Activated CD4-positive, alpha-beta T cell treated with anti-CD3 and anti-CD28 coated beads for 36 hours (primary cell): ENCODE measurements at places on chromosomes 3 and 15. TPM values are rescaled to one million over a fixed set of nuclear protein-coding genes. Genes with fewer than 3 reads are reported as not detected.

GRCh38 chr3:141415953-141416352, 47.6 kb downstream of the ZBTB38 start:
- no peak for DNase-seq
- H3K36me3 ChIP-seq, result peaks cover 43% of the 10 kb centered on the region
- no peaks in the 10 kb centered on the region for H3K27me3 ChIP-seq

DNA sequence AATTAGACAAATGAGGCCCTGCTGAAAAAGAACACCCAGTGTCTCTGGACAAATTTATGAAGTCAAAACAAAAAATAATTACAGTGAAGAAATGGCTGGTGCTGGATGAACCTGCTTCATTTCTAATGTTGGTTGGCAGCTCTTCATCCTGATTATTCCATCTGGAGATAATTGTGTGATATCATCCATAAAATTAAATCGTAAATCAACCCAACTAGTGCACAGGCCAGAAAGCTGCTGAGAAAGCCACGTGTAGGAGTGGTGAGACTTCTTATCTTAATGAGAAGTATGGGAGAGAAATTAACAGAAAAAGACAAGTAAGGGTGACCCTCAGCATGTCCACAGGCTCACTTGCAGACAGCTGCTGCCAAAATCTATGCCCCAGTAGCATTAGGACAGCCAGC, 465.2 kb upstream of the TGFBR2 start:
- no peaks in the 10 kb centered on the region for H3K27me3 ChIP-seq
- no peak for DNase-seq
- H3K4me3 ChIP-seq, result no peak overlapping the region
- no peaks in the 10 kb centered on the region for H3K36me3 ChIP-seq
- H3K4me1 ChIP-seq, result no peaks in the 10 kb centered on the region

DNA sequence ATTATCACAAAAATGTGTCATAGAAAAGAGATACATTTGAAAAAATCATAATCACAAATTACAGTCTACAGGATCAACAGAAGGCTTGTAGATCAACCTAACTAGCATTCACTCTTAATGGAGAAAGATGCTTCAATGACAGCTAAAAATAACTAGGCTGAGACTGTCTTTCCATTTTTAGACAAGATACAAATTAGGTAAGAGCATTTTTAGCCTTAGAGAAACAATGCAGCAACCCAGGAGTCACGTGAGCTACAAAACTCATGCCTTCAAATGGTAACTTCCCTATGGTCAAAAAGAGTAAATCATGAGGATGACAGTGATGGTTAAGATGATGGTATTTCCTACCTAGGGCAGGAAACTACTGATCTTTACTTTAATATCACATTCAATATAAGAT, 415.4 kb downstream of the MAGI1 start:
- no peak for DNase-seq
- no peaks in the 10 kb centered on the region for H3K27me3 ChIP-seq
- no peaks in the 10 kb centered on the region for H3K36me3 ChIP-seq
- H3K27ac ChIP-seq, result no peak overlapping the region
- H3K4me3 ChIP-seq, result no peak overlapping the region

DNA sequence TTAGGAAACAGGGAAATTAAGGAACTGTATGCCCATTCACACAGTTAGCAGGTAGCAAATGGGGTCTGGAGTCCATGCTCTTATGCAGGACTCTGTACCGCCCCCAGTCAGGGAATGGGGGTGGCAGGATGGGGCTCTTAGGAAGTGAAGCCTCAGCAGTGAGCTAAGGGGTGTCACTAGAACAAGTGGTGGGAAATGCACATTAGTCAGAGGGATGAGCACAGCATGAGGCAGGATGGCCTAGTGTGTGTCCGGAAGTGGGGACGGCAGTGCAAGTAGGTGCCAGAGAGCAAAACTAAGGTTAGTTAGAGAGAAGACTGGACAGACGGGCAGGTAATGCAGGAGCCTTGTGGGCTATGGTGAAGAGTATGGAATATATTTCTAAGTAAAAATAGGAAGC, 60.7 kb downstream of the ST3GAL6 start:
- no peak for DNase-seq
- H3K27ac ChIP-seq, result no peak overlapping the region
- no peak overlapping the region for H3K4me3 ChIP-seq
- H3K36me3 ChIP-seq, result no peaks in the 10 kb centered on the region

DNA sequence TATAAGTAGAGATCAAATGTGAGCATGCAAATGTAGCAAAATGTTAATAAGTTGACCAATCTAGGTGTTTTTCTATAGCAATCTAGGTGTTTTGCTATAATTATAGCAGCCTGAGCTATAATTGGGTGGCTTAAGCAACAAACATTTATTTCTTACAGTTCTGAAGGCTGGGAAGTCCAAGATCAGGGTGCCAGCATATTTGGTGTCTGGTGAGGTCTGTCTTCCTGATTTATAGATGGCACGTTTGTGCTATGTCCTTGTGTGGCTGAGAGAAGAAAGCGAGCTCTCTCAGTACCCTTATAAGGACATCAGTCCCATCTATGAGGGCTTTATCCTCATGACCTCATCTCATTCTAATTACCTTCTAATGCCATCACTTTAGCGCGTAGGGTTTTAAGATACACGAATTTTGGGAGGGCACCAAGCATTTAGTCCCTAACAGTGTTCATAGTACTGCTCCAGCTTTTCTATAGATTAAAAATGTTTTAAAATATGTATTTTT, 171.1 kb downstream of the GHSR start:
- no peak overlapping the region for H3K4me3 ChIP-seq
- H3K36me3 ChIP-seq, result no peaks in the 10 kb centered on the region
- H3K27me3 ChIP-seq, result no peaks in the 10 kb centered on the region
- no peaks in the 10 kb centered on the region for H3K4me1 ChIP-seq
- H3K27ac ChIP-seq, result no peak overlapping the region

DNA sequence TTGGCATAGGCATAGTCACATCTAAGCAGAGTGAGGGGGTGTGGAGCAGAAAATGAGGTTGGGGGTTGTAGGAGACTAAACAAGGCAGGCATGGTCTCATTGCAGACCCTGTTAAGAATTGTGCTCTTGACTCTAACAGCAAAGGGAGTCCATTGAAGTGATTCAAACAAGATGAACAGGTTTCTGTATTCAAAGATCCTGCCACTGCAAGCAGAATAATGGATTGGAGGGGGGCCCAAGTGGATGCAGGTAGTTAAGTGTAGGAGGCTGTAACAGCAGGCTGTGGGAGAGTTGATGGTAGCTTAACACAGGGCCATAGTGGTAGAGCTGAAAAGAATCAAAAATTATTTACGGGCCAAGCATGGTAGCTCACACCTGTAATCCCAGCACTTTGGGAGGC, 34.4 kb downstream of the CASR start:
- H3K36me3 ChIP-seq, result no peaks in the 10 kb centered on the region
- H3K27me3 ChIP-seq, result peaks cover 27% of the 10 kb centered on the region
- no peak overlapping the region for H3K27ac ChIP-seq
- H3K4me1 ChIP-seq, result no peaks in the 10 kb centered on the region

DNA sequence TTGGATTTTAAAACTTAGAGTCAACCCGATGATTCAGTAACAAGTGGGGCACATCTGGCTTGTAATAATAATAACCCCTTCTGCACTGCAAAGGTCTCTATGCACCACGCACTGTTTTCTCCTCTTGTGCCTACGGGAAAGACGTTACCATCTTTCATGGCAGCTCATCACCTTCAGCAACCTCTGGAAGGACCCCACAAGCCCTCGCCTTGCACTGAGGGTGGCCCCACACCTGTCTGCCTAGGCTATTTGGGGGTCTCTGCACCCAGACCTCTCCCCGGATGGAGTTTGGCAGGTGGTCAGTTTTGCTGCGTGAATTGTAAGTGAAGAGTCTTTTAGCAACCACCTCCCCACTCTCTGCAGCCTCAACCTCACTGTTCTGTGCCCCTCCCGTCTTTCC, 138.6 kb upstream of the MEF2A start:
- peaks cover 50% of the 10 kb centered on the region for H3K4me1 ChIP-seq
- H3K27ac ChIP-seq, result no peak overlapping the region
- DNase-seq, result no peak
- H3K27me3 ChIP-seq, result peaks cover 2% of the 10 kb centered on the region

DNA sequence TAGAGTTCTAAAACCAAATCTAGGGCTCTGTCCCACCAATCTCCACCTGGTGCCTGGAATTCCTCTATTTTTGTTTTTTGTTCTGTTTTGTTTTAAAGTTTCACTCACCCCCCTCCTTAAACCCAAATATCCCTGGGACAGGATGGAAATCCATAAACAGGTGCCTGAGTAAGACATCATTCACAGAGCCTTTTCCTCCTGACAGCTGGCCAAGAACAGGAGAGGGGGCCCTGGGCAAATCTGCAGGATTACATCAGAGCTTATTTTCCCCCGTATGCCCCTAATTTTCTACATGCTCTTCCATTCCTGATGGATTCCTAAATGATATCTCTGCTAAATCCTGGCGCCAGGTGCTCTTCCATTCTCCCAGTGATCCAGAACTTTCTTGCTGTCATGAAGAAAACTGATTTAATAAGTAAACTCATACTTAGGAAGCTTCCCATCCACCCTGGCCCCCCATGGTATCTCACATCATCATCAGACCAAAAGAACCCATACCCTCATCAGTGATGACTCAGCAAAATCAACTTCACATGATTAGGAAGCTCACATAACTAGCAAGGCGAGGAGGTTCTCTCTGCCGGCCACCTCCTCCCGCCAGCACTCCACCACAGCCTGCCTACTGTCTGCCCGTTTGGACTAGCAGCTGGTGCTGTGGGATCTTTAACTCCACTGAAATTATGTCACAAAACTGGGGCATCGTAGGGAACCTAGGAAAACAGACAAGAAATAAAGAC, 61.0 kb downstream of the LIPC start:
- peaks cover 2% of the 10 kb centered on the region for H3K36me3 ChIP-seq
- no peak for DNase-seq
- peaks cover 14% of the 10 kb centered on the region for H3K4me1 ChIP-seq
- H3K4me3 ChIP-seq, result no peak overlapping the region
- H3K27ac ChIP-seq, result peak overlapping the region; percentile 17

DNA sequence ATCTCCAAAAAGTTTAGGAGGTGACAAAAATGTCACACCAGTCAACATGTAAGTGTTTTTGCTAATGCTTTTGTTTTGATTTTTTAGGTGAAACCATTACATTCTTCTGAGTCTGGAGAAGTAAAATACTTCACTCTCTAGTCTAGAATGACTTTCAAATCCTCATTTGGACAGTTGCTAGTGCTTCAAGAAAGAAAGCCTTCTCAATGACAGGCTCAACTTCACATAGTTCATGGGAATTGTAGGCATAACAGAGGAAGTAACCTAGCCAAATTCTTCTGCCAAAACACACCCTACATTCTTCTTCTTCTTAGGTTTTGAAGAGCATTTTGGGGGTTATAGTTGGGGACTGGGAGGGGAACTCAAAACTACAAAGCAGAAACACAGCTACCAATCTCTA, 29.4 kb upstream of the HEG1 start:
- no peaks in the 10 kb centered on the region for H3K27me3 ChIP-seq
- H3K4me1 ChIP-seq, result no peaks in the 10 kb centered on the region
- DNase-seq, result no peak
- no peak overlapping the region for H3K4me3 ChIP-seq
- no peak overlapping the region for H3K27ac ChIP-seq
- H3K36me3 ChIP-seq, result no peaks in the 10 kb centered on the region

GRCh38 chr3:170760174-170760526, 109.8 kb downstream of the RPL22L1 start:
- H3K27ac ChIP-seq, result no peak overlapping the region
- peaks cover 2% of the 10 kb centered on the region for H3K27me3 ChIP-seq
- no peaks in the 10 kb centered on the region for H3K4me1 ChIP-seq
- H3K4me3 ChIP-seq, result no peak overlapping the region
- H3K36me3 ChIP-seq, result no peaks in the 10 kb centered on the region

- H3K36me3 ChIP-seq, result no peaks in the 10 kb centered on the region
- H3K4me1 ChIP-seq, result no peaks in the 10 kb centered on the region
- no peak overlapping the region for H3K4me3 ChIP-seq
- DNase-seq, result peak; percentile 7
Observed at GRCh38 chr3:146065573-146066006, 95.4 kb downstream of the PLOD2 start.

DNA sequence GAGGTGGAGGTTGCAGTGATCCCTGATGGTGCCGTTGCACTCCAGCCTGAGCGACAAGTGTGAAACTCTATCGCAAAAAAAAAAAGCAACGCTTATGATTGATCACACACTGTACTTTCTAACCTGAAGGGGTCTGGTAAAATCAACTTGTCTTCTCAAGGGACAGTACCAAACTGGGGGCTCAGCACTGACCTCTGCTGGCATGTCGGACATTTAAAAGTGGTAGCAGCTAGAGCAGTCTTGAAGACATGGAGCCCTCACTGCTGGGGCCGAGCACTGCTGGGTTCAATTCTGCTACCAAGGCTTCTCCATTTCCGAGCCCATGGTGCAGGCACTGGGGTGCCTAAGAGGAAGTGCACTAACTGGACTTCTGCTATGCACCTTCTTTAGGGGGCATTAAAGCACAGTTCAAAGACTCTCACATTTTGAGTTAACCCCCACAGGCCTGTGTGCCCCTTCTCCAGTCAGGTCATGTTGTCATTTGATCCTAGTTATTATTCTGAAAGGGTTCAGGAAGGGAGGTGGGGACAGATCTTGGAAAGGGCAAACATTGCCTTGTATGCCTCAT, 26.4 kb upstream of the LAMP3 start:
- no peaks in the 10 kb centered on the region for H3K27me3 ChIP-seq
- peaks cover 20% of the 10 kb centered on the region for H3K4me1 ChIP-seq
- H3K4me3 ChIP-seq, result no peak overlapping the region
- no peaks in the 10 kb centered on the region for H3K36me3 ChIP-seq
- DNase-seq, result peak; percentile 56

GRCh38 chr3:18247139-18247695, 177.9 kb downstream of the SATB1 start:
- H3K4me3 ChIP-seq, result no peak overlapping the region
- no peak for DNase-seq
- no peak overlapping the region for H3K27ac ChIP-seq
- peaks cover 4% of the 10 kb centered on the region for H3K4me1 ChIP-seq

TRPM1 gene
- not detected for total RNA-seq

RRP9 gene
- total RNA-seq, result 38.2 TPM

CPLX3 gene
- not detected for total RNA-seq

SLC6A20 gene
- total RNA-seq, result not detected
